Mesenteric fat pad (tissue), 1 donor: ENCODE measurements at places on chromosomes 3 and 15. TPM values are rescaled to one million over a fixed set of nuclear protein-coding genes. Genes with fewer than 3 reads are reported as not detected.

The CD200 gene
- total RNA-seq, result 6.0 TPM

- DNase-seq, result no peak
Observed at GRCh38 chr15:90708516-90708915, 8.6 kb upstream of the BLM start.

The SLC22A14 gene
- 0.48 TPM for total RNA-seq

- DNase-seq, result no peak
Observed at GRCh38 chr15:60798821-60799220, 319.9 kb upstream of the ICE2 start.

The KCNH8 gene
- not detected for total RNA-seq

GRCh38 chr3:31978553-31978952, 2.5 kb downstream of the OSBPL10 start:
- no peak for DNase-seq

GRCh38 chr15:92457471-92458041, 63.9 kb downstream of the ST8SIA2 start:
- DNase-seq, result no peak

The STT3B gene
- total RNA-seq, result 80.7 TPM

The ZNF774 gene
- 0.84 TPM for total RNA-seq

DNA sequence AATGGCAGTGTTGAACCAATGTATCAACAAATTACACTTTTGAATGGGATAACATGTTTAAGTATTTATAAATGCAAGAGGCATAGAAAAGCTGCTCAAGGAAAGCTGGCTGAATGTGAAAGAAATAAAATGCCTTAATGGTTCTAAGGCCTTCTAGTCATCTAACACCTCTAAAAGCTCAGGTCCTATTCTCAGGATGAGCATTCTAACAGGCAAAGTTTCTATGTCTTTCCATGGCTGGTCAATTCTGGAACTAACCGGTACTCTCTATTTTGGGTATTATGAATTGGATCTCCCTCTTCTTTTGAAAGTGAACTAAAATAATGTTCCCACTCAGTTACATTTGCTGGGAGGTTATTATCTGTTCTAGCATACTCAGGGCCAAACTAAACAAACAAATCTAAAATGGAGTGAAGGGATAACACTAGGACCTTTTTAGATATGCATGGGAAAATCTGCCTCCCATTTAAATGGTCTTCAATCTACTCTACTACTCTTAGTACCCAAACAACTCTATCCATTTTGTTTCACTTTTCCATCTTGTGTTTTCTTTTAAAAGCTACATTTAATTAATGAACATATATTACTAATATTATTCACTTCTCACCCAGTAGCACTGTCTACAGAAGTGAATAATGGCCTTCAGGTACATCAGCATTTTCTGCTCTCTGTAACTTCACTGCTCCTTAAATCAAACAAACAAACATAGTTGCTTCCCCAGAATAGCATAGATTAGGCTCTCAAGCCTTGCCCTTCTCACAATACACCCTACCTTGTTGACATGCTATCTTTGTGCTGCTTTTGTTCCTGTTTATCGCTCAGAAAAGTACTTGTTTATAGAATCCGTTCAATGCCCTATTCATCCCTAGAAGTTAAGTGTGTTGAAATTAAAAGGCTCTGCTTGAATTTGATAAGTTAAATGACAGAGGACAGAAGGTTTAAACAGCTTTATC, 46.4 kb downstream of the CBLB start:
- DNase-seq, result no peak

DNA sequence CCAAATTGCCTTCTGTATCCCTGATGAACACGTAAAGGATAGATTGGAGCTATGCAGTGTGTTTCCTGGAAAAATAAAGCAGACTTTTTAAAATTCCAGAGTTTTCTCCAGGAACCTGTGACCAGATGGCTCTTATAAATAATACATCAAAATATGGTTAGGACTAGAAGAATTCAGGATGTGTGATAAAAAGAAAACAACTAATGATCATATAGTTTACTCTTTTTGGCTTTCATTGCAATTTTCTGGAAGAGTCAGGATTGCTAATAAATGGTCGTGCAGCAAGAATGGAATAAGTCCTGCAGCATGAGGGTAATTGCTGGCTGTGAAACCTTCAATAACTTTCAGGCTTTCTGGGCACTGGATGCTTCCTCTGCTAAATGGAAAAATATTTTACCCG, 30.2 kb upstream of the DENND4A start:
- no peak for DNase-seq

DNA sequence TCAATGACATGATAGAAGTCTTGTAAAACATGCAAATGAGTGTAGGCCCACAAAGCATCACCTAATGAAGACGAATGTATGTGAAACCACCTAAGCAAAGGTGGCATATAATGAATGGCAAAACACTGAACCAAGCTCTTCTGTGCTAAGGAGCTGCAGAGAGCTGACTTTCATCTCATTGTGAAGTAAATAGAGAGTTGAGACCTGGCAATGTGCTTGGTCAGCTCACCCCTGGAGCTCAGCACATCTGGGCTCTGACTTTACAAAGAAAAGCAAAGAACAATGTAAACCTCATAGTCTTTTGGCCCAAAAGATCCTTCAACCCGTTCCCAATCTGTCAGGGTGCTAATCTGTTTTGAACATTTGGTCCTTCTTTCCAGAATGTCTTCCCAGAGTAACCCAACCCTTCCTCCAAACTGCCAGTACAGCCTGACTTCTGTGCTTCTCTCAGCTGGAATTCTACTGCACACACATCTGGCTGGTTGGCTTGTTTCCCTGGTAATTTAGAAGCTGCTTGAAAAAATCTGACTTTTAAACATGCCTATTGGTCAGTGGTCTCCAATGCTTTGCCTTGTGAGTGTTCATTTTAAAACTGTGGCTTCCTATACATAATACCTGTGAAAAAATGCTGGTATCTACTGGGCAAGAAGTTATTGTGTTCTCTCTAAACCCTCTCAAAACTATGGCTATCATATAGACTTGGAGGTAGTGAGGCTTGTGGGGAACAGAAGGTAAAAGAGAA, 101.7 kb downstream of the CD200R1L start:
- no peak for DNase-seq

DNA sequence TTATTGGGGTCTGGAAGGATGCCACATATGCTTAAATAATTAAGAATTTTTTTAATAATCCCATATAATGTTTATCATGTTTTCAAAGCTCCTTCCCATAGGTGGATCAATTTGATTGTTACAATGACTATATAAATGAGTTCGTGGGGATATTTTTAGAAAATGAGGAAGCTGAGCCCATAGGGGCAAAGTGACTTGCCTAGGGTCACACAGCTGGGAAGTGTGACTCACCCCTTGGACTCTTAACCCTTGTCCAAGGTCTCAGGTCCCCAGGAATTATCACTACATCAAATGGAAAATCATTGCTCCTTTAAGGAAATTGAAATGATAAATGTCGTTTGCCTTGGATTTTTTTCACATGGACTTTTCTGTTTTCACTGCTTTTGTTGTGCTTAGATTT, 161.2 kb upstream of the RGMA start:
- DNase-seq, result no peak

- no peak for DNase-seq
Observed at GRCh38 chr3:152445212-152445611, 176.5 kb downstream of the MBNL1 start.

- DNase-seq, result no peak
Observed at GRCh38 chr3:170220871-170221270, 1.4 kb upstream of the PRKCI start.

- DNase-seq, result no peak
Observed at GRCh38 chr3:153704115-153704514, 417.1 kb upstream of the ARHGEF26 start.

The EIF4E3 gene
- 34.9 TPM for total RNA-seq

DNA sequence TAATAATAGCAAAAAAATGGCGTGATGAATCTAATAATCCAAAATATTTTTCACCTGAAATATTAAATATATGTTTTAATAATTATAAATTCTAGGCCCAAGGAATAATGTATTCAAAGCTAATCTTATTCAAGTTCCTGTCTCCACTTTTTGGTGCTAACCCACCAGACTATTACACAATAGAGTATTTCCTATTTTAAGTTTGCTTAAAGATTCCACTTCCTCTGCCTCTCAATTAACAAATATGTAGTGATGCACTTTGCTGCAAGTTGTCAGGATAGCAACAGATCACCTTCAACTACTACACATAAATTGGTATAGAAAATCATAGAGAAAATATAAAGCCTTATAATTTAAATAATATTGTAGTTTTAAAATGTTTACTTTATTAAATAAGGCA, 467.5 kb downstream of the C3orf38 start:
- no peak for DNase-seq

DNA sequence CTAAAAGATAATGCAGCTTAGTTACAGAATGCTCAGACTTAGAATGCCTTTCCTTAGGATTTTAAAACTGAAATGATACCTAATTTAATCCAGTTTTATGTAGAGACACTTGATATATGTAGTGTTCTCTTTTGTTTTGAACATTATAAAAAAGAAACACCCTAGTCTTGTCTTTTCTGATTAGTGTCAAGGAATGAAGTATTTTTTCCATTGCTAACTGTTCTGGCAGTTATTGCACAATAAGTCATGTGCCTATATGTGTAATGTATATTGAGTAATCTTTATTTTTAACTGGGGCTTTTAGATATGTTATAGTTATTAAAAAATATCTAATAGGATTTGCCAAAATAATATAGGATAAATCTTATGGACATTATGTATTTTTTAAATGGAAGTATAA, 4.5 kb downstream of the ARL8B start:
- no peak for DNase-seq

- no peak for DNase-seq
Observed at GRCh38 chr3:76565496-76566210, 474.2 kb upstream of the ROBO2 start.

The CCDC33 gene
- not detected for total RNA-seq

GRCh38 chr15:40891810-40892446, 2.3 kb upstream of the VPS18 start:
- DNase-seq, result no peak

GRCh38 chr3:45664578-45664977, 24.6 kb upstream of the SACM1L start:
- no peak for DNase-seq

The TEX55 gene
- not detected for total RNA-seq

The COL6A5 gene
- total RNA-seq, result not detected

DNA sequence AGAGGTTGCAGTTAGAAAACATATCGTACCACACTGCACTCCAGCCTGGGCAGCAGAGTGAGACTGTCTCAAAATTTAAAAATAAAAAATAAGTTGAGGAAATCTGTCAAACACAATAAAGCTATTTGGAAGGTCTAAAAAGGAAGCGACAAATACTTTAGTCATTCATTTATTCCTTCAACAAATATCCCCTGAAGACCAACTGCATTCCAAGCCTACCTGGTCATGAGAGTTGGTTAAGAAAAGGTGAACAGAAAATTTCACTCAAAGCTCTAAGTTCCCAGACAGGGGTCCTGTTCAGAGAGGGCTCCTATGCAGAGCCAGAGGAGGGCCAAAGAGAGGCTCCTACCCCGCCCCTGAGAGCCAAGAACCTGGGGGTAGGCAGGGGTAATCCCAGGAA, 15.4 kb upstream of the PRKAR2A start:
- no peak for DNase-seq

DNA sequence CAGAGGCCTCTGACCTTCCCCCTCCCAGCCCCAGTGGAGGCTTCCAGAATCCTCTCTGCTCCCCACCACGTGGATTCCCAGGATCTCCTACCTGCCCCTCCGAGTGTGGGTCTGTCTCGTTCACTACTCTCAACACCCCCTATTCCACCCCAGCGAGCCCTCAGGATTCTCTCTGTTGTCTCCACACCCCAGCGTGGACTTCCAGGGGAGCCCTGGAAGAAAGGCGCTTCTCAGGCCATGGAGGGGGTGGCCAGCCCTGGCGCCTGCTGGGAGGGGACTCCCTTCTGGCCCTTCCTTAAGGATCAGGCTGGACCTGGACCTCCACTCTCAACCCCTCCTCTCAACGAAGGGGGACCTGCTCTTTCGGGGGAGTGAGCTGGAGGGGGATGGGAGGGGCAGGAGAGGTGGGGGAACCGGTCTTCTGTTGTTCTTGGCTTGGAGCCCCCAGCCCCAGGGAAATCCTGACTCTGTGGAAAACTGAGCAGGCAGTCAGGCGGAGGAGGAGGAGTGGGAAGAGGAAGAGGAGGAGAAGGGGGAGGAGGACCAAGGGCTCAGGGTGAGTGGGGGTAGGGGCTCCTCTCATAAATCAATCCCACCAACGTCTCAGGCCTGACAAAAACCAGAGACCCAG, 32.9 kb downstream of the EPHB3 start:
- no peak for DNase-seq

GRCh38 chr15:67389975-67390374, 131.0 kb upstream of the C15orf61 start:
- DNase-seq, result no peak

DNA sequence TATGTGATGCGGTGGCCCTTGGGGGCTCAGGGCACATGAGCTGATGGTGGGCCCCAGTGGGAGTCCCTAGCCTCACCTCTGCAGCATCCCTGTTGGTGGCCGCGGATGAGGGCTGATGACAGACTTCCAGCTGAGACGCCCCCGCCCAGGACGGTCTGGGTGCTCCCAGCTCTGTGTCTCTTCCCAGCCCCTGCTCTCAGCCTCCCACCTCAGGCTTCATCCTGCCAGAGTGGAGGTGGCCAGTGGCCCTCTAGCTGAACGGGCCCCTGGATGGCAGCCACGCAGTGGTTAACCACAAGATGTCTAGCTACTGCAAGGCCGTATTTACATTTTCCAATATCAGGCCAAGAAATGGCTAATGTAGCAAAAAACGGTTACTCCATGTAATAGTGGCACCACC, 205.3 kb upstream of the LINGO1 start:
- DNase-seq, result no peak

The PATL2 gene
- total RNA-seq, result 2.2 TPM

The AHSG gene
- not detected for total RNA-seq

GRCh38 chr3:187765342-187765741, 20.1 kb upstream of the BCL6 start:
- no peak for DNase-seq

DNA sequence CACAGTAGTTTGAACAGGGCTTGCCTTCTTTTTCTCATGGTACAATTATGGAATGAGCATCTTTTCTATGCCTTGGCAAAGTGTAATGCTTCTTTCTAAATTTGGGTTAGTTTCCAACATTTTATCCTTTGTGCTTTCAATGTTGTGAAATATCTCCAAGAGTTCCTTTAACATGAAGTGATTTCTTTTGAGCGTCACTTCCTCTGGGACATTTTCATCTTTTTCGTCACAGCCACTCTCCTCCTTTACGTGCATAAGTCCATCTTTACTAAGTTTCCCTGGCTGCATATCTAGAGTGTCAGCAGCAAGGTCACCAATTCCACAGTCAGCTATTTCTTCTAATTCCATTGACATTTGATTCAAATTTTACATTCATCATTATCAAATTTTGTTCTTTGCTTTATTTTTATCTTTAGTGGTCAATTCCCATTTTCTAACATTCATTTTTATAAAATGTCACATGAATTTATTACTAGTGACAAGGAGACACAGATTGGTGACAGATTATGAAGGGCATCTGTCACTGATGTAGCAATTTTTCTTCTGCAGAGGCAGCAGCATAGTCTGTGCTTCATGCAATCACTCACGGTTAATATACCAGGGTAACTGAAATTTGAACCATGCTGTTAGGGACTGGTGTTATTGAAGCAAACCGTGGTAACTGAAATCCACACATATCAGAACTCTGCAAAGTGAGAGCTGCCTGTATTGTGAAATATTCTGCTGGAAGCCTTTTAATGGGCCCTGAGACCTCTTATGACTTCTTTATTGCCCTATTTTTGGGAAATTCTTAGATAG, 126.5 kb upstream of the THBS1 start:
- DNase-seq, result no peak

- DNase-seq, result no peak
Observed at GRCh38 chr3:143676747-143677146, 171.5 kb downstream of the SLC9A9 start.

The AP3B2 gene
- 0.84 TPM for total RNA-seq
